Progenitor cell of endocrine pancreas (in vitro differentiated cells): ENCODE measurements at places on chromosomes 16 and 17. TPM values are rescaled to one million over a fixed set of nuclear protein-coding genes. Genes with fewer than 3 reads are reported as not detected.

CA7 gene
- total RNA-seq, result not detected in 2 replicates

PFN1 gene
- 372 and 404 TPM in 2 replicates for total RNA-seq

CBFA2T3 gene
- total RNA-seq, result 12.5 and 12.9 TPM in 2 replicates

CD300LB gene
- total RNA-seq, result not detected in 2 replicates

GRCh38 chr16:31466381-31466841, 5.5 kb upstream of the TGFB1I1 start:
- DNase-seq, result no peak
- H3K36me3 ChIP-seq, result peaks cover 10% of the 10 kb centered on the region
- H3K27me3 ChIP-seq, result peaks cover 11% of the 10 kb centered on the region
- H3K4me3 ChIP-seq, result no peak overlapping the region
- H3K27ac ChIP-seq, result no peak overlapping the region

DNA sequence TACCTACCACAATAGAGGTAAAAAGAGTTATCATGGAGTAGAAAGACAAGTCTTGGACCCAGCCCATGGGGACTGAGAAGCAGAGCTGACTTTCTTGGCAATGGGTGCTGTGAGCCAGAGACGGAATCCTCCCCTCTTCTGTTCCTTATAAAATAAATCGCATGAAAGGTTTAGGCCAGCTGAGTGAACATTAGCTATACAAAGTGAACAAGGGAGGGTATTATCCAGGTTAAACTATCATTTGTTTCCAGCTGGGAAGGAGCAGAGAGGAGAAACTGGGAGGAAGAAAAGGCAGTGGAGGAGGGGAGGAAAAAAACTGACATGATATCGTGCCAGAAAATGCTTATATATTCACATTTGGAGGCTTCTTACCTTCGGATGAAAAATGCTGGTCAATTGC, 13.3 kb upstream of the PAFAH1B1 start:
- H3K27me3 ChIP-seq, result no peaks in the 10 kb centered on the region
- no peak overlapping the region for H3K27ac ChIP-seq
- DNase-seq, result no peak
- H3K4me3 ChIP-seq, result no peak overlapping the region

DNA sequence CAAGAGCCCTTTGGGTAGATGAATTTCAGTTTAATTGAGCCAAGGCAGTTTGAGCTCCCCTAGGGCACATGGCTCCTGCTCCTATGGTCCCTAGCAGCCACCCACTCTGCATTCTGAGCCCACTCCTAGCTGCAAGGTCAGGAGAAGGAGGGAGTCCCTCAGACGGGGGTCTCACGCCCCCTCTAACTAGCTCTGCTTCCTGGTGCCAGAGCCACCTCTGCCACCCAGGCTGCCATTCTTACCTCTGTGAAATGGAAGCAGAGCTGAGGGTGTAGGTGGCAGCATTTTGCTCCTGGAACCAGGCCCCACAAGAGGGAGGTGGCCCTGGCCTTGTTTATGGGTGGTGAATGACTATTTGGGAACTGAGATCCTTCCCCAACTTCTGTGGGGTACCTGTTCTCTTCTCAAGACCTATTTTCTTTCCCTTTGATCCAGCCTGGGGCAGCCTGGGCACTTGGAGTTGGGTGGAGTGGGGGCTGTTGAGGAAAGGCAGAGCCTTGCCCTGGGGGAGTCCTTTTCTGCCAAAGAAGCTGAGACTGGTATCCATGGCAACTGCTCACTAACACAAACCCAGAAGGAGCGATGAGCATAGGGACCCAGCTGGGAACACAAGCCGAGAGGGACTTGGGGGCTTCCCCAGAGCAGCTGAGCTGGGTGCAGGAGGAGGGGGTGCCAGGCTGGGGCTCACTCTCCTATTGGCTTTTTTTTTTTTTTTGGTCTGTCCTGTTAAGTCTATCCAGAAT, 4.8 kb downstream of the SPNS2 start:
- H3K27ac ChIP-seq, result no peak overlapping the region
- peaks cover 43% of the 10 kb centered on the region for H3K27me3 ChIP-seq
- peaks cover 13% of the 10 kb centered on the region for H3K4me1 ChIP-seq
- DNase-seq, result no peak
- no peak overlapping the region for H3K4me3 ChIP-seq

- H3K27ac ChIP-seq, result peak overlapping the region; percentile 93
- peaks cover 1% of the 10 kb centered on the region for H3K36me3 ChIP-seq
- peaks cover 58% of the 10 kb centered on the region for H3K4me1 ChIP-seq
- peak overlapping the region; percentile 29 for H3K4me3 ChIP-seq
- DNase-seq, result no peak
Observed at GRCh38 chr16:8864480-8865110, 4.2 kb downstream of the CARHSP1 start.
